ENCODE measurements at places on chromosomes 5 and 9.

GRCh38 chr5:43010935-43011315 lies 29.2 kb downstream of the ANXA2R start:
- no peak for DNase-seq

GRCh38 chr5:96626956-96627355 lies 35.2 kb upstream of the CAST start:
- no peak for DNase-seq

GRCh38 chr5:40010436-40010835 lies 585.7 kb upstream of the DAB2 start:
- DNase-seq = no peak

DNA sequence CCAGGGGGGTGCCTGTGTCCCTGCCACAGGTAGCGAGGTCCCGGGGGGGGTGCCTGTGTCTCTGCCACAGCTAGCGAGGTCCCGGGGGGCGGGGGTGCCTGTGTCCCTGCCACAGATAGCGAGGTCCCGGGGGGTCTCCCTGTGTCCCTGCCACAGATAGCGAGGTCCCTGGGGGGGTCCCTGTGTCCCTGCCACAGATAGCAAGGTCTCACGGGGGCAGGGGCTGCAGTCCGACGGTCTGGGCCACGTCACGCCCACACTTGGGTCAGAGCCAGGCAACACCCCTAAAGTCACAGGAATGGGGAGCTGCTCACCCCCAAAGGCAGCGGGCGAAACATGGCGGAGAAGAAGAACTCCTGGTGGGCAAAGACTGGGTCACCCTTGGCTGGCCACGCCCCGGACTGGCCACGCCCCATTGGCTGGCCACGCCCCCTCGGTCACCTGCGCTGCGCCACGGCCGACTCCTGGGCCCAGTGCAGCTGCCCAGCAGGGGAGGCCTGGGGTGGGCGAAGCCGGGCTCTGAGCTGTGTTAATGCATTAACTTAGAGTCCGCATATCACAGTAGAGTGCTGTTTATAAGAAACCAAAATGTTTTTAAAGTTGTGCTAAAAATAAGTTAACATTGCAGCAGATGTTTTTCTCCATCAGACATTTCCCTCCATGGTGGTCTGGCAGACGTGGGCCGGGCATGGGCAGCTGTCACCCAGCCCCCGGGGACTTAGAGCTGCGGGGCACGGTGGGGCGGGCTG lies 7.0 kb downstream of the NOXA1 start:
- no peak for DNase-seq

DNA sequence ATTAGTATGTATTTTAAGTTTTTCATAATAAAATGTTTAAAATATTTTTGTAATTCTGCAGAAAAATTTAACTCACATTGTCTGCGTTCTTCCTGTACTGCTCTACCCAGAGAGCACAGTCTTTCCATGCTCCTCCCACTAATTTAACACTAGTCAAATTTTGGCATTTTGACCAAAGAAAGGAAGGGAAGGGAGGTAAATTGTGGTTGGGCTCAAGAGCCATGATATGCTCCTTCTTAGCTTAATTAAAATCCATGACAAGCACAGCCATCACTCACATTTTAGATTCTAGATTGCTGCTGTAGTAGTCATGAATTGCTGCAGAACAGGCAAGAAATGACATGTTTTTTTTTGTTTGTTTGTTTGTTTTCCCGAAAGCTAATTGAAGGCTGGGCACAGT lies 98.4 kb downstream of the NLN start:
- DNase-seq = no peak

GRCh38 chr9:107905308-107906020 lies 415.9 kb upstream of the KLF4 start:
- no peak for DNase-seq

- peak; percentile 53 for DNase-seq
Observed at GRCh38 chr5:71924980-71925379, 182.3 kb upstream of the MAP1B start.

DNA sequence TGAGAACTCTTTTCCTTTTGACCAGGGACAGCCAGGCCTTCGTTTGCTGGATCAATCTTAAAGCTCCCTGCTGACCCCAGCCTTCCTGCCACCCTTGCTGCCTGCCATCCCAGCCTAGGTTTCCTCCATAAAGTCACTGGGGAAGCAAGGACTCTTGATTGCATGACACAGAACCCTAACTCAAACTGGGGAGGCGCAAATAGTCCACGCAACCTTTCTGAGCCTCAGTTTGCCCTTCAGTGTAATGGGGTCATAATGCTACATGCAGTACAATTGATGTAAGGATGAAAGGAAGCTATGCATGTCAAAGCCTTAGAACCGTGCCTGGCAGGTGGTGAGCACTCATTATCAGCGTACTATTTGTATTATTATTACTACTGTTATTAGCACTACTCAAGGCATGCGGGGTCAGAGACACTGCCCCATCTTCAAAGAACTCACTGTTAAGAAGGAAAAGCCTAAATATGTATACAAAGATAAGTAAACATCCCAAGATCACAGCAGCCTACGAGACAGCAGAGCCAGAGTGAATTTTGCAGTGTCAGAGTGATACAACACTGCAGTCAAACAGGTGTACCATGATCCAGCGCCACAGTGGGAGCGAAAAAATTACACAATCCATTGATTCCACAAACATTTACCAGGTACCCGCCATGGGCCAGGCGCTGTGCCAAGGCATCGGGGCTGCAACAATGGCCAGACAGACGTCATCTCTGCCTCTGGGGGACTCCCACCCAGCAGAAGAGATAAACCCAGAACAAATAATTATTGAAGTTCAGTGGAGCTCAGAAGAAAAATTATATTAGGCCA lies 16.9 kb upstream of the CPLX2 start:
- DNase-seq = no peak

DNA sequence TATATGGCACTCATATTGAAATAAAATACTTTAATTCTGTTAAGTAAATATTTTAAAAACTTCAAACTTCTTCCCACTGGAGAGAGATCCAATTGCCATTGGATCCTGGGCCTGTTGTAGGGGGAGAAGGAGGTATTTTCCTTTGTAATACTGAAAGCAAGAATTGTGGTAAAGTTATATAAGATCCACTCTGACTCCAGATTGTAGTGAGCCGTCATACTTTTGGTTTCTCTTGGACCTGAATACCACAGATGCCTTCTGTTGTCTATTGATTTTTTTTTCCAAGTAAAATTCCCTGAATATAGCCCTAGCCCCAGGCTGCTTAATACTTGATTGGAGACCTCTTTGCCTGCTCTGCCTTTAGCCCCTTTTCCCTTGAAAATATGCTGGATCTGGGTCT lies 86.9 kb downstream of the ATG10 start:
- DNase-seq = no peak

DNA sequence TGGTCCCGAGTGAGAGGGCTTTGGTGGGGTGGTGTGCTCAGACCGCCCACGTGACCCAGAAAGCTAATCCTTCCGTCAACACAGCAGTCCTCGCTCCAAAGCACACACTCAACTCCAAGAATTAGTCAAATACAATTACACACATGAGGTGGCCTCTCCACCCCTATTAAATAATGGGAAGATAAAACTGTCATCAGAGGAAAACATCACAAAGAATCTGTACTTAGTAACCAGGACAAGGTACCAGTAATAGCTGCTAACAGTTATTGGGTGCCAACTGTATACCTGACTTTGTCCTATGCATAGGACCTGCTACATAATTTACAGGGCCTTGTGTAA lies 222.8 kb downstream of the HSPA4 start:
- DNase-seq = no peak

DNA sequence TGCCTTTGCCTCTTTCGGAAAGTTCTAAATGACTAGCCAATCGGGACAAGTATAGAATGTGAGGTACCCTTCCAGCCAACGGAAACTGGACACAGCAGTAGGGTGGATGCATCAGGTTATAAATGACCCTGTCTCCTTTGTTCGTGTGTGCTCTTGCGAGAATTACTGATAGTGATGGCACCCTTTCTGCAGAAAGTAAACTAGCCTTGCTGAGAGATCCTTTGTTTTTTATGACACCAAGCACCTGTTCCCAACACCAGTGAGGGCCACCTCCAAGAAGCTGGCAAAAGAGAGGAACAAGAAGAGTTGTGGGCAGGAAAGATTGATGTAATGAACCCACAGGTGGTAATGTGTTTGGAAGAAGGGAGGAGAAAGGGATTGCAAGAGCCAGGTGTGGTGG lies 42.8 kb upstream of the FABP6 start:
- DNase-seq = no peak

DNA sequence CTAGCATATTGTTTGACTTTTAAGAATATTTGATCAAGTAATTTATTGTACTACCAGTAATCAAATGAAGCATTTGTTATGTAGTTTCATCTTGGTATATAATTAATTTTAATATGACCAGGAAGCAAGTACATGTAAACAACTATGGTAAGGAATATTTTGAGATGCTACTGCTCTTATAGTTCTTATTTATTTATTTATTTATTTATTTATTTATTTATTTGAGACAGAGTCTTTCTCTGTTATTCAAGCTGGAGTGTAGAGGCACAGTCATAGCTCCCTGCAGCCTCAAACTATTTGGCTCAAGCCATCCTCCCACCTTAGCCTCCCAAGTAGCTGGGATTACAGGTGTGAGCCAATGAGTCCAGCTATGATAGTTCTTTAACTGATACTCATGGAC lies 8.1 kb downstream of the PPIP5K2 start:
- DNase-seq = no peak

- DNase-seq = no peak
Observed at GRCh38 chr9:21856301-21857094, 54.1 kb downstream of the MTAP start.

GRCh38 chr5:16577677-16578076 lies 39.1 kb downstream of the RETREG1 start:
- no peak for DNase-seq

- peak; percentile 45 for DNase-seq
Observed at GRCh38 chr5:138503487-138504270, 38.4 kb downstream of the EGR1 start.

DNA sequence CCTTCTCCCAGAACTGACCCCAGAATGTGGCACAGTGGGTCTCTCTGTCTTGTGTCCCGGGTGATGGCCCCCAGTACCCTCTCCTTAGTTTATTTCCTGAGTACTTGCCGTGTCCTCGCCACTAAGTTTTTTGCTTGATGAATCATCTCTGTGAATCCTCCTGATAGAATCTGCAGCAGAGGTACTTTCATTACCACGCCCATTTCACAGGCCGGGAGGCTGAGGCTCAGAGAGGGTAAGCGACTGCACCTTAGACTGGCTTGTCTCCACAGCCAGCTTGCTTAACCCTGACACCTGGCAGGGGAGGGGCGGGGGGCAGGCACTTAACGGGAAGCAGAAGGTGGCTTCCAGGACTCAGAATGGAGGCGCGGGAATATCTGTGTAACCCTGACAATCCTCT lies 7.9 kb upstream of the IER5L start:
- no peak for DNase-seq

DNA sequence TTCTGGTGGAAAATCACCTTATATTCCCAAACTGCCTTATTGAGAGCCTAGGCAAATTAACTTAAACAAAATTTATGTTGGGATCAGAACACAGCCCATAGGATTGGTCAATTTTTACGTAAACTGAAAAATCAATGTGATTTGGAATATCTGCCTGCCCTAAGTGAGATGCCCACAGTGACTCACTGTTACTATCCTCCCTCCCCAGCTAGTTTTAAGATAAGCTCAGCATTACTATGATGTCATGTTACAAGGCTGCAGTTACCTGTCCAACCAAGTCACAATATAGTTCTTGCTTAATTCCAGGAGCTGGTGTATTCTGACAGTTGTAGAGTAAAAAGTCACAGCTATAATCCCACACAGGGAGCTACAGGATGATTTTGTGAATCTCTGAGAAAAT lies 23.1 kb downstream of the SKP1 start:
- DNase-seq = no peak
